ENCODE measurements at places on chromosomes 5 and 9. TPM values are rescaled to one million over a fixed set of nuclear protein-coding genes. Genes with fewer than 3 reads are reported as not detected.

The MZB1 gene
- total RNA-seq = not detected

The SLC35A4 gene
- 30.1 TPM for total RNA-seq

The ZFP37 gene
- total RNA-seq = 2.0 TPM

The GLRX gene
- 26.0 TPM for total RNA-seq

The PPP3R2 gene
- total RNA-seq = not detected

The HMMR gene
- 60.2 TPM for total RNA-seq

The LCN15 gene
- 0.05 TPM for total RNA-seq

The SMIM33 gene
- not detected for total RNA-seq

The GABRA1 gene
- total RNA-seq = not detected

The PCDHB10 gene
- 0.70 TPM for total RNA-seq

The TMEFF1 gene
- 9.2 TPM for total RNA-seq

The SH3TC2 gene
- total RNA-seq = 60.6 TPM

The IL9 gene
- total RNA-seq = not detected

The C1QTNF2 gene
- total RNA-seq = 0.28 TPM

The BHMT2 gene
- total RNA-seq = 5.4 TPM

The NUDT2 gene
- 61.9 TPM for total RNA-seq

The CACNA1B gene
- total RNA-seq = 0.09 TPM

The IFNA2 gene
- not detected for total RNA-seq

The PCDHB4 gene
- total RNA-seq = 0.17 TPM

The CDKN2B-AS1 gene
- total RNA-seq = 2.2 TPM

The RNF183 gene
- total RNA-seq = not detected

The CDH9 gene
- total RNA-seq = not detected

The LRRC19 gene
- total RNA-seq = not detected

The SGCD gene
- total RNA-seq = 0.84 TPM

The FGF10 gene
- not detected for total RNA-seq

The RMND5B gene
- 42.7 TPM for total RNA-seq

The GNG10 gene
- 72.0 TPM for total RNA-seq

The SLC2A6 gene
- total RNA-seq = 42.1 TPM

The CNTFR gene
- not detected for total RNA-seq

The OTP gene
- total RNA-seq = not detected

The ORM2 gene
- total RNA-seq = not detected

The ADGRD2 gene
- total RNA-seq = not detected

The OBP2B gene
- not detected for total RNA-seq

The RNF208 gene
- total RNA-seq = 0.14 TPM

The SNAPC3 gene
- 45.3 TPM for total RNA-seq

The LHX6 gene
- total RNA-seq = 27.4 TPM

The SLC25A48 gene
- total RNA-seq = not detected

Data from dermis blood vessel endothelial cell (primary cell).